ENCODE measurements at places on chromosomes 5 and 9.
A peak's percentile ranks its signal among the peaks of the same experiment; 100 is the strongest.

GRCh38 chr5:135498637-135498995 is 37.1 kb downstream of the NEUROG1 start:
- peak; percentile 61 for DNase-seq

- no peak for DNase-seq
Measured at GRCh38 chr9:121055642-121056143, 5.6 kb upstream of the C5 start.

GRCh38 chr5:119078071-119078846 is 7.4 kb downstream of the DMXL1 start:
- no peak for DNase-seq

- no peak for DNase-seq
Measured at GRCh38 chr5:124373883-124374282, 372.6 kb downstream of the ZNF608 start.

DNA sequence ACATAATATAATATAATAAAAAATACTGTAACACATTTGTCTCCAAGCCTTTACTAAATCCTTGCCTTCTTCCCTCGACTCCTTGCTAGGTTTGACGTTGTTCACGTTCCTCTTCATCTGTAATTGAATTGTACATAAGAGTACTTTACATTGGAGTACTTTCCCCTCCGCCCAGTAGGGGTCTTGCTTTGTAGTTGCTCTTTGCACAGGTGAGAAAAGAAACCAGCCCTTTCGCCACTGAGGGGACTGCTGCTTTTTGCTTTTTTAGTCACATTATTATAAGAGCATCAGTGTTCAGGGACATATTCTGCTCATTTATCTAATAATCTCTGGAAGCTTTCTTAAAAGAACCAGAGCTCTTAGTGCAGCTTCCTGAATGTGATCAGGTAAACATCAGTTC is 115.0 kb downstream of the CETN3 start:
- DNase-seq: peak; percentile 4

DNA sequence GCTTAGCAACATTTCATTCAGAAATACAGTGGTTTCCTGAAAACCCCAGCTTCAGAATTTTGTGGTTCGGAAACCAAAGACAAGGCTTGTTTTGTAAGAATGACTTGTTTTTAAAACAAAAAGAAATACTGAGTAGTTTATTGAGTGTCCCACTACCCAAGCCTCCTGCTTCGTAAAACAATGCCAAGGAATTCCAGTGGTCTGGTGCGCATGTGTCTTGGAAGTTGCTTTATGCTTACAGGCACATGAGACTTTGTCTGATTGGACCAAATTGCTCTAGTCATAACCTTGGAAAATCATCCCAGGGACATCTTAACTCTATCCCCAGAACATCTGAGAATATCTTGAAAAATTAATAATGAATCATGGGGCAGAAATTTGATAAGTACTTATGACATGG is 77.1 kb upstream of the FST start:
- DNase-seq: no peak

GRCh38 chr5:173004013-173004412 is 20.4 kb downstream of the ATP6V0E1 start:
- DNase-seq: no peak

DNA sequence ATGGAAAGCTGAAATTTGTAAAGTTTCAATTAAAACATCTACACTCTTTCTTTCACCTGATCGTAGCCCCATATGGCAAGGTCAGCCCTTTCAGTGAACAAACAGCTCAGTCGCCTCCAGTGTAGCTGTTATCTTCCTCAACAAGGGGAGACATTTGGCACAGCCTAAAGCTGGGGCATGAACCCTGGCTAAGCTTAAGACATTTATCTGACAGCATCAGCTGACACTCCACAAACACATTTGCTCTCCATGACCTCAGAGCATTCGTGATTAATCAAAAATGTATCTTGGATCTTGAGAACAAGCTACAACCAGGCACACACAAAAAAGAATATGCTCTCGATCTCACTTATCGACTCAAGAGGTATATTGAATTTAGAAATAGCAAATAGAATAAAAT is 67.3 kb downstream of the POU5F2 start:
- peak; percentile 28 for DNase-seq

DNA sequence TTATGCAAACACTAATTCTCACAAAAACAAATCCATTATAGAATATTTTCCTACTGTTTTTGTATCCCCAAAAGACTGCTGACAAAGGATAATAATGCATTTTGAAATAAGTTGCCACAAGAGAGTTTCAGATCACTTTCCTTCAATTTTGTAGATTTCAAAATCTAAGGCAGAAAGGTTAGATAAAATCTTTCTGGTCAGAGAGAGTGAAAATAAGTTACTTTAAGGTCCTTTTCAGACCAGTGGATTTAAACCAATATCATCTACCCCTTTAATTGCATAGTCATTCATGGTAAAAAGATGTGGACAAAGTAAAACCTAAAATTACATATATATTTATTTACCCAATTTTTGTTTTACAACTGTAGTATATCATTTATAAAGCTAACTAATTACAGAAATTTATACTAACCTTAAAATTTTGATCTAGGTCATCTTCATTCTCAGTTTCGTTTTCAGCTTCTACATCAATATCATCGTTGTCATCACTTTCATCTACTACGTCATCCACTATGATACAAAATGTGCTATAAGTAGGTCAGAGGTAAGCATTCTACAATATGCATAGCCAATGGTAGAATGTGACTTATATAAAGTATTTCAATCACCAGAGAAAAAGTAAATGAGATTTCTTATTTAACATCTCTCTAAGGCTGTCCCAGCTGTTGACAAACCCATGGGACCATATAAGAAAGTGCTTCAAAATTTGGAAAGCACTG is 95.7 kb downstream of the AGTPBP1 start:
- DNase-seq: no peak

GRCh38 chr9:78970375-78970774 is 601.4 kb upstream of the TLE4 start:
- DNase-seq: no peak

GRCh38 chr5:142800776-142801494 is 30.8 kb downstream of the ARHGAP26 start:
- no peak for DNase-seq

DNA sequence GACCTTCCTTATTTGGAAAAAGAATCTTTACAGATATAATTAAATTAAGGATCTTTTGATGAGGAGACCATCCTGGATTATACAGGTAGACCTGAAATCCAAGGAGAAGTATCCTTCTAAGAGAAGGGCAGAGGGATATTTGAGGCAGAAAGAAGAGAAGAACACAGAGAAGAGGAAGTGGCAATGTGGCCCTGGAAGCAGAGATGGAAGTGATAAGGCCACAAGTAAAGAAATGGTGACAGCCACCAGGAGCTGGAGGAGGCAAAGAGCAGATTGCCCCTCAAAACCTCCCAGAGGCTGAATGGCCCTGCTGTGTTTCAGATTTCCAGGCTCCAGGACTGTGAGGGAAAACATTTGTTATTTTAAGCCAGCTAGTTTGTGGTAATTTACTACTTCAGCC is 93.0 kb upstream of the ANKRD55 start:
- no peak for DNase-seq

DNA sequence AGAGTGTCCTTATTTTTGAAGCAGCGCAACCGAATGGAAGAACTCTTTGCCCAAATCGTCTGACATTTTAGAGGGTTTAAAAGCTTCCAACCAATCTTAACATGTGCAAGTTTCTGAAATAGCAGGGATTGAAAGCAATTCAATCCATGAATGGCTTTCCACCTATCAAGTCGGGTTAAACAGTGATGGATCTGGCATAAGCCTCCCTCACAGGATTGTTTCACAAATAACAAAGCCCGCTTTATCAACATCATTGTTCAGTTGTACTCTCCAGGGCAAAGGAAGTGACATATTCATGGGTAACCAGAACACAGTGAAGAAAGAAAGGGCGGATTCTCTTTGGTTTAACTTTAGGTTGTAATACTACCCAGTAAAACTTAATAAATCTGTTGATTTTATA is 497.3 kb downstream of the MTRR start:
- no peak for DNase-seq

DNA sequence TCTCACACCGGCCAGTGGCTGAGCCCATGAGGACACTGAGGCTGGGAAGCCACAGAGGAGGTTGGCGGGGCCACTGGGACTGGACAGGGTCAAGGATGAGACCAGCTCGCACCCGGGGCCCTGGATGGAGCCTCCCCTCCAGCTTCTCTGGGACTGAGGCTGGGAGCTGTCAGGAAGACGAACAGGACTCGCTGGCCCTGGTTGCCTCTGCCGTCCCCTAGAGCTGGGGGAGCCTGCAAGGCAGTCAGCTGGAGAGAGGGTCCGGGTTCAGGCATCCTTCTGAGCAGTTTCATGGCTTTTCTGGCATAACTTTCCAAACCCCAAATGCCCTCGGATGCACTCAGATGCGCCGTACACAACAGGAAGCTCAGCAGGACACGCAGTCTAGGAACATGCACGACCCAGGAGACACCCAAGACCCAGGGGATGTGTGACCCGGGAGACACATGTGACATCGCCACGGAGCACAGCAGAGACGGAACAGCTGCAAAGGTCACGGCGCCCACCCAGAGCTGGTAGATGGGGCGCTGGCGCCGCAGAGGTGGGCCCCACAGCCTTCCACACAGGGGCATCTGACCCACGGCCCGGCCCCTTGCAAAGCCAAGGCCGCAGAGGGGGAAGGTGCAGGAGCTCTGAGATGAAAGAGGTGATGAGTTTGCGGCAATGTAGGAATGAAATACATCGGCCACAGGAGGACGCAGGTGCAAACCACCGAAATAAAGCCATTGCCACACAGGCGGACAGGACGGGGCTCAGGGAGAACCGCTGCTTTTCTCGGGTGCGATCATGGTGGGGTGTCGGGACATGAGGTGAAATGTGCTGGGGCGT is 17.1 kb downstream of the TPPP start:
- DNase-seq: no peak

DNA sequence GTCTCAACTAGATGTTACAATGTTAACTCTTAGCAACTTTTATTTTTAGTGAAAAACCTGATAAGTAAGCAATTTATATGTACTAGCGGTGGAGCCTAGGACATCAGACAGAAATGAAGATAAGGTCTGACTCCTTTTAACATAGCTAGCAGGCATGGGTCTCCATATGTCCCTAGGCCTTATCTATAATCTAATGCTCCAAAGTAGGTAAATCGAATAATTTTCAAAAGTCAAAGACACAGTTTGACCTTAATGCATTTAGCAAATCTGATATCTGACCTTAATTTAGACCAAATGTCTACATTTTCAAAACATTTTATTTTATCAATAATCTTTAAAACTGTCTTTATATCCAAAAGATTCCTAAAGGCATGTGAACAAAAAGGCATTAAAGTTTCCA is 305.0 kb upstream of the CCNH start:
- no peak for DNase-seq

- no peak for DNase-seq
Measured at GRCh38 chr5:35979715-35980114, 11.5 kb downstream of the UGT3A1 start.

DNA sequence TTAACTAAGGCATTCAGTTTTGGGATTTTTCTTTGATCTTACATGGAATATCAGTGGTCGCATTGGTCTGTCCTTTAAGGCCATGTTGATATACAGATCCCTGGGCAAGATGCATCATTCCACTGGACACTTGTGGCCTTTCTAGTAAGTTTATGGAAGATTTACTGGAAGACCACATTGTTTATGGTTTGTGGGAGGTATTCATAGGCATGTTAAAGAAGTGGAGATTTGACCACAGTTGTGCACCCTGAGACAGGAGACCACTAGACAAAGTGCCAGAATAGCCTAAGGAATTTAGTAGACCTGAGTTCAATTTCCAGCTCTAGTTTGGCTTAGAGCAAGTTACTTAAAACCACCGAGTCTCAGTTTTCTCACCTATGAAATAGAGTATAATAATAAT is 383.1 kb upstream of the PAPPA start:
- no peak for DNase-seq

- DNase-seq: no peak
Measured at GRCh38 chr5:77882670-77883257, 106.6 kb upstream of the TBCA start.

DNA sequence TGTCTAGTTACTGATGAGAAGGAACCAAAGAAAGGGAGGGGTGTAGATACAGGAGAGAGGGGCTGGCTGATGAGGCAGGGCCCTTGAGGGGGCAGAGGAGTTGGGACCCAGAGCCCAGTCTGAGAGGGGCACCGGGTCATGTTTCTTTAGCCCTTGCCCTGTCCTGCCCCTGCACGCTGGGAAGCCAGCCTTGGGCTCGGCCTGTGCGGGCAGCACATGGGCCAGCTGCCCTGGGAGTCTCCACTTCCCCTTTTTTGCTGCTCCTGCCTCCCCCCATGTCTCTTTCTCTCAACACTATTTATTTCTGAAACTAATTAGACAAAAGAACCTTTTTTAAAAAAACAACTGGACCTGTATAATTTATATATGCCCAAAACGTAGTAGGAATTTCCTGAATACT is 20.5 kb downstream of the MVB12B start:
- DNase-seq: no peak

- DNase-seq: no peak
Measured at GRCh38 chr5:18179579-18179978, 545.3 kb downstream of the TAF11L14 start.

DNA sequence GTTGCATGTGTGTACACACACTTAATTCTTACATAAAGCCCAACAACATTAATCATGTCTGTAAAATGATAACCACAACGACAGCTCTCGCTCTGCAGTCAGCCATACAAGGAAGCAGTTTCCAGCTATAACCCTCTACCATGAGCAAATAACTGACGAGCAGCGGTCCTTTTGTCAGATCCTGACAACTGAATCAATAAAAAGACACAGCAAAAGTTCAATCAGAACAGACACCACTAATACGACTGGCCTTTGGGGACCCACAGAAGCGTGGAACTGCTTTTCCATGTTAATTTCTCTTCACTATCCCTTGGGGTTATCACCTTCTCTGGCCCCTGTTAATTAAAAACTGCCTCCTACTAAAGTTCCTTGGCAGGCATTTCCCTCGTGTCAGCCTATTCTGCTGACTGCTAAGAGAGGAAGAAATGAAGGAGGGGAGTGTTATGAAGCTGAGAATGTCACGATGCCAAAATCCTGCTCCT is 722.8 kb upstream of the GRAMD2B start:
- DNase-seq: peak; percentile 46

GRCh38 chr5:37889612-37890317 is 49.9 kb upstream of the GDNF start:
- no peak for DNase-seq

GRCh38 chr5:73256012-73256411 is 83.0 kb downstream of the TMEM174 start:
- no peak for DNase-seq

Data from NCI-H1417 (cell line).